ENCODE measurements at places on chromosomes 5 and 9.

DNA sequence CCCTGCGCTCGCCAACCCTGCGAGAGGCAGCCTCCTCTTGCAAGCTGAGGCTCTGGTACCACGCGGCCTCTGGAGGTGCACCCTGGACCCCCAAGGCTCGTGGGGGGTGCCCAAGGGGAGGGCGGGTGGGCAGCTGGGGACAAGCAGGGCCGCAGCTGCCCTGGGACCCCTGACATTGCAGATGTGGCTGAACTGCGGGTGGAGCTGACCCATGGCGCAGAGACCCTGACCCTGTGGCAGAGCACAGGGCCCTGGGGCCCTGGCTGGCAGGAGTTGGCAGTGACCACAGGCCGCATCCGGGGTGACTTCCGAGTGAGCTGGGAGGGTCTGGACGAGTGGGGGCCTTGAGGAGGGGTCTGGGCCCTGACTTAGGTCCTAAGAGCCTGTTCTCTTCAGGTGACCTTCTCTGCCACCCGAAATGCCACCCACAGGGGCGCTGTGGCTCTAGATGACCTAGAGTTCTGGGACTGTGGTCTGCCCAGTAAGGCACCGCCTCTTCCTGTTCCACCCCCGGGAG is 1.5 kb downstream of the MAMDC4 start:
- DNase-seq, result no peak

DNA sequence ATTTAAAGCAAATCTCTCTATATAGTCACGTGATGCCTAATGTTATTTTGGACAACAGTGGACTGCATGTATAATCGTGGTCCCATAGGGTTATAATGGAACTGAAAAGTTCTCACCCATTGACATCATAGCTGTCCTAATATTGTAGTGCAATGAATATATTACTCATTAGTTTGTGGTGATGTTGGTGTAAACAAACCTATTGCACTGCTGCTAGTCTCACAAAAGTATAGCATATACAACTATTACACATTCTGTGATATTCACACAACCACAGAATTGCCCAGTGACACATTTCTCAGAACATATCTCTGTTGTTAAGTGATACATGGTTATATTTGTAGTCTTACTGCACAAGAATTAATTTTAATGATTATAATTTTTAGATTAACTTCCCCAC is 37.7 kb downstream of the IPO11 start:
- no peak for DNase-seq

DNA sequence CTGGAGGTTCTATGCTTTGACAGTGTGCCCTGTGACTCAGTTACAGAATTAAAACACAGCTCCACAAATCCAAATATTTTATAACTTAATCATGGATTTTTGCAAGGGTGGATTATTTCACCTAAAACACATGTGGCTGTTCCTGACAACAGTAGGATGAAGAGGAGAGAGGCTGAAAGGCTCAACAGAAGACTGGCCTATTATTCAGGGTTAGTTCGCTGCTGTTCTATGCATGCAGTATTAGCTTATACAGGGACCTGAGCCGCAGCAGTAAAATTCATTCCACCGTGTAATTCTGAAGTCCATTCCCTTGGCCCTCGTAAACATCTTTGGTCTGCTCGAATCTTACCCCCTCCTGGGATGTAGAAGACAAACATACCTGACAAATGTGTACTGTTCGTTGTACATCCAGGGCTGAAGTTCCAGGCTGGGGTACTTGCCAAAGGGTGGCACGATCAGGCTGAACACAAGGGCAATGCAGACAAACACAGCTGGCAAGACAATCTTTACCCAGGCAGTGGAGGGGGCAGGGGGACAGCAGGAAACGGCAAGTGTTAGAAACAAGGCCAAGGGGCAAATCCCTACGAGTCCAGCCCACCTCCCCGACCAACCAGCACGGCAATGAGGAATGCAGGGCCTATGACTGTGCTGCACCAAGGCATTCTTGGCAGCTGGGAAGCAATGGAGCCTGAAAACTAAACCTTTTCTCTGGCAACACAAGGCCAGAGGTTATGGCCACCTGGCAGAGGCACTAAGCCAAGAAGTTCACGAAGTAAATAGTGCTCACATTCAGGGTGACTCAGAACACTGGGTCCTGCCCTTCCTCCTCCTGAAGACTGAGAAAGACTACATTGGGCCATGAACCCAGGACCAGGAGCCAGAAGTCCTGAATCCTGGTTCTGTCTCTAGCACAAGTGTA is 46.8 kb downstream of the NIPSNAP3B start:
- DNase-seq, result no peak

GRCh38 chr5:163861670-163862069 is 356.3 kb downstream of the MAT2B start:
- DNase-seq, result no peak

DNA sequence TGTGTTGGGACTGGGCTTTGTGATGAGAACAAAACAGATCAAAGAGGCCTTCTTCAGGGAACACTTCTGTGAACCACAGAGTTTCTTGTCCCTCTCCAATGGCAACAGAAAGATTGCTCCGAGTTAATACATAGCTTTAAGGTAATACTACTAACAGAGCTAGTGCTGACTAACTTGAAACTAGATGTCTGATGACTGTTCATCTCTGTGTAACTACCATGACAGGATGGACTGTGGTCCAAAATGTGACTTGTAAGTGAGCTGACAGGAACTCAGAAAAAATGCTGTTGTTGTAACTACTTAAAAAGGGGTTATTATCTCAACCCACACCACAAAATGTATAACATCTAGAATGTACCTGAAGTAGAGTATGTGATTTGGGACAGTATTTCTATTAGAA is 630.2 kb upstream of the DMAC1 start:
- DNase-seq, result no peak

DNA sequence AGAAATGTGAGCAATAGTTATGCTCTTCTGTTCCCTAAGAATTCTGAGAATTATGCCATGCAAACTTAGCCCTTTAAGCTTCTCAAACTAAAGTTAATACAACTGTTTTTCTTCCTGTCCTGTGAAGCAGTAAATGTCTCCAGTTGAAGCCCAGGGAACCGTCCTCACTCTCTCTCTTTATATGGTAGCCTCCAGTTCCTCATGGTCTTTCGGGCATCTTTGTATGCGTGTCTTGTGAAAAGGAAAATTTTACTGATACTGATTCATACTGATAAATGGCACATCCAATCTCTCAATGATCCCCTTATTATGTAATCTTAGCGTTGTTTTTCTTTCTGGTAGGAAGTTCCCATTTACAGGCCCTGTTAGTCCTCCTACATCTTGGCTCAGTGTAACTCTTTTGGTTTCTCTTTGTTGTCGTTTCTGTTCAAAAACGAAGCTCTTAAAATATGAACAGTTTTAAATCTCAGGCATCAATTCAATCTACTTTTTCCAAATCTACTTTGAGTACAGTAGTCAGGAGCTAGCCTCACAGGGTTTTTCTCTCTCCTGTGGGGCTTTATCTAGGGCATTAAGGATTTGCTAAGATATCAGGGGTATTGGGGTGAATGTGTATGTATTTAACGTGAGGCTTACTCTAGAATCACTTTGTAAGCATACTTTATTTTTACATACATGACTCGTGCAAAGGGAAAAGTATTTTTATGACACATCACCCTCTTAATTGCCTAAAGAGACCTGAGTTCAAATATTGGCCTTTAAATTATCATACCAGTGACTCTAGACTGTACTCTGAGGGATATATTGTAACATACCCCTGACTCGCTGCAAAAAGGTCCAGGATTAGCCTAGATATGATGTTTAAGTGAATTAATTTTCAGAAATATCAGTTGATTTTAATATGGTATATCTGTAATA is 258.0 kb downstream of the NR3C1 start:
- DNase-seq, result no peak

- no peak for DNase-seq
Observed at GRCh38 chr9:99073985-99074901, 30.7 kb upstream of the TGFBR1 start.

DNA sequence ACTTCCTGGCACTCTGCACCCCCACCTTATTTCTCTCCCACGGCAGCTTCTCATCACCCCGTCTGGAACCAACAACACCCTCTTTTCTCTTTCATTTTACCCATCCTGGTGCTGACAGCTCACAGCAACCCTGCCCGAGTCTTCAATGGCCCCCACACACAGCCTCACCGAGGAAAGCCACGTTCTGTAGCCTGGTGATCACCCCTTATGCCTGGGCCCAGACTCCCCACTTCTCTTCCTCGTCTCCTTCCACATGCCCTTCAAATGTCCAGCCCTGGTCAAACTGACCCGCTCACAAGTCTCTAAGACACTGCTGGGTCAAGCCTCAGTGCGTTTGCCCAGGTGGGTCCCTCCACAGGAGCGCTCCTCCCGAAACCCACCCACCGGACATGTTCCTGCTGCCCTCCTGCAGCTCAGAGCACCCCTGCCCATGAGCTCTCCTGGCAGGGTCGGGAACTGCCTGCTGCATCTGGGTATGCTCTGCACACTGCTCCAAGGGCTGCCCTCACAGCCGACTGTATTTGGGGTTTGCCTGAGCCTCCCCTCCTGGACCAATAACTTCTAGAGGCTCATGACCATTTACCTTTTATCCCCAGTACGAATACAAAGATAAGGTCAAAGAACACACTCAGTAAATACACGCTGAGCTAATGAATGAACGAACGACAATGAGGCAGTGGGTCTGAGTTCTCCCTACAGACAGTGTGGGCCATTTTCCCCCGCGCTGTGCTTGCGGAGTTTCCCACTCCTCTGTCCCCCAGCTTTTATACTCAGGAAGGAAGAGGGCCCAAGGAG is 154.7 kb upstream of the PHYKPL start:
- DNase-seq, result no peak

- no peak for DNase-seq
Observed at GRCh38 chr9:116877072-116877471, 190.0 kb downstream of the TRIM32 start.

GRCh38 chr9:699396-699795 is 142.1 kb upstream of the DMRT1 start:
- no peak for DNase-seq

DNA sequence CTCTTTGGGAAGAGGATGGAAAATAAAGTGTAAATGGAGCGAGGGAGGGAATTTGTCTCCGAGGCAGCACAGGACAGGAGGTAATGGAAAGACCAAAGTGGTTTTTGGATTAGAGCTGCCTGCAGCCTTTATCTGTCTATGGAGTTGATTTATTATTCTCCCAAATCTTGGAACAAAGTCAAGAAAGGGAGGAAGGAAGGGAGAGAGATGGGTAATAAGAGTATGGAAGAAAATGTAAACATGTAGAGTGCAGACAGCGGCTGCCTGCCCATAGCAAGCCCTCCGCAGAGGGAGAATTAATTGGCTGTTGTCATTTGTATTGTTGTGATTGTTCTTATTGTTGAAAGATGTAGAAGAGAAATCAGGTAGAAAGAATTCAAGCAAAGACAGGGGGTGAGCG is 15.7 kb downstream of the KCNIP1 start:
- DNase-seq, result no peak
